HS-27A (cell line): ENCODE measurements at places on chromosomes 5 and 9.

GRCh38 chr5:34709861-34710673, 53.9 kb downstream of the RAI14 start:
- peak; percentile 81 for DNase-seq

GRCh38 chr9:137110147-137110910, 4.2 kb downstream of the DPP7 start:
- DNase-seq, result no peak

DNA sequence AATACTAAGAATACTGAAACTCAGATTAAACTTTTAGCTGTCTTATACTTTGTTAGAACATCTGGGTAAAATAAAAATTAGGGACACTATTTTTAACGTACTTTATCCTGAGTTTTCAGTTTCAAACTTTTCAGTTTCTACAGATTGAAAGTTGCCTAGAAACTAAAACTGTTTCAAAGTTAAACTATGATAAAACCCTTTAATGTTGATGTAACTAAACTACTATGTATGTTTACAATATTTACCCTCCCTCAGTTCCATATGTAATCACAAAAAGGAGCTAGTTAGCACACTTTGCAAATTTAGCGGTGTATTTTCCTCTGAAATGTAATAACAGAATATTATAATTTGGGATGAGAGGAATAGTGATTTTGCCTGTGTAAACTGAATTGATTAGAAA, 105.9 kb downstream of the MTREX start:
- DNase-seq, result no peak

- DNase-seq, result no peak
These were observed 43.6 kb downstream of the ENC1 start for GRCh38 chr5:74596927-74597326.

DNA sequence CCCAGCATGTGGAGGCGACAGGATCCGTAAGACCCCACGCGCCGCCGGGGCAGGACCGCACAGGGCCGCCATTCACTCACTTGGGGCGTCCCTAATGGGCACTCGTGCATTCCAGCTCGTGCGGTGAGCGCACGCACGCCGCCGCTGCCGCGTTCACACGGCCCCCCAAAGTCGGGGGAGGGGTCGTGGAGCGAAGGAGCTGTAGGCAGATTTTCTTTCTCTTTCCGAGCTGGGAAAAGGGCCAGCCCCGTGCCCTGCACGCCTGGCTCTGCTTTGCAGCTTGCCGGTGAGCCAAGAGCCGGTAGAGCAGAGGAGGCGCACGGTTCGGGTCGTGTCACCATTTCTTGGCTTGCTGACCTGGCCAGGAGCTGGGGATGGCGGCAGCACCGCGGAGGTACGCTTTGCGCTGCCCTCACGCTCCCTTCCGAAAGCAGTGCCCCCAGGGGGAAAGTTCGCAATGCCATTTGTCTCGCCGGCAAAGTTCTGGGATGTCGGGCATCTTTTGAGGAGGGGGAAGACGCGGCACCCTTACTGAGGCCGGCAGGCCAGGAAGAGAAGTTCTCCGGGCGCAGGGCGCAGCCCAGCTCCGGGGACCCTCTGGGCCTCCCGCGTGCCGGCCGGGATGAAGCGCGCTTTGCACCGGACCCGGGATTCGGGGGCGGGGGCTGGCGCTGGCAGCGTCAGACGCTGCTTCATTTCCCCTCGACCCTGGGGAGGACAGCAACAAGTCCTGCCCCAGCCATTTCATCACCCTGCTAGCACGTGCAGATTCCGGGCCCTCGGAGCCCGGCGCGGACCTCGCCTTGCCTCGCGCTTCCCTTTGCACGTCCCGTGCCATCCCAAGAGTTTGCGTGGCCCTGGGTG, 898 bp downstream of the STC2 start:
- DNase-seq, result no peak

GRCh38 chr5:110757118-110757729, 18.4 kb downstream of the SLC25A46 start:
- DNase-seq, result no peak

GRCh38 chr5:77882670-77883257, 106.6 kb upstream of the TBCA start:
- DNase-seq, result no peak

DNA sequence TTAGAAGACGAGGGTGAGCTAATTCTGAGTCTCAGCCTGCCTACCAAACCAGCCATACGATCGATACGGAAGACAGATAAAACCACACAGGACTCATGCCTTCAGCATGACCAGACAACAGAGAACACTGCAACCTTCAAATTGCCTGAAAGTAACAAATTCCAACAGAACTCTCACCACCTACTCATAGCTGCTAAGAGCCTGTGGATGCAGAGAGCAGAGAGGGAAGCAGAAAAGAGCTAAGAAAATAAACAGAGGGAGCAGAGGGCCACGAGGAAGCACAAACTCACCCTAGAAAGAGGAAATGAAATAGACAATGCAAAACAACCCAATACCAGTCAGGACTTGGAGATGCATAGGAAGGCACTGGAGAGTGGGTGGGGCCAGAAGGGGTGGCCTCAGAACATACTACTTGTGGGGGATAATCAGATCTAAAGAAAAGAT, 86.7 kb upstream of the TAS2R1 start:
- DNase-seq, result peak; percentile 75

DNA sequence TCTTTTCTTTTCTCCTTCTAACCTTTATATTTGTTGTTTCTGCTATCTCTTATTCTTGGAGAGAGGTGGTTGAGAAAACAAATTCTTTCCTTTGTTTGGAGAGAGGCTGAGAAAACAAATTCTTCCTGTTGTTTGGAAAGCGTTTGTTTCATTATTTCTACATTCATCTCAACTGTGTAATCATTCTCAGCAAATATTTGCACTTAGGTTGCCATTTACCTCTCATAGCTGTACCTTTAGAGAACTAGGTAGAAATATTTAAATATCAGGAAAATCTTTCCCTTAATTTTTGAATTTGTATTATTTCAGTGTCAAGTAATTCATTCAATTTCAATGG, 1824.4 kb upstream of the CDH9 start:
- no peak for DNase-seq

- DNase-seq, result no peak
These were observed 40.1 kb upstream of the GRHPR start for GRCh38 chr9:37382161-37382981.

GRCh38 chr5:174348311-174348981, 302.9 kb downstream of the NSG2 start:
- DNase-seq, result no peak

DNA sequence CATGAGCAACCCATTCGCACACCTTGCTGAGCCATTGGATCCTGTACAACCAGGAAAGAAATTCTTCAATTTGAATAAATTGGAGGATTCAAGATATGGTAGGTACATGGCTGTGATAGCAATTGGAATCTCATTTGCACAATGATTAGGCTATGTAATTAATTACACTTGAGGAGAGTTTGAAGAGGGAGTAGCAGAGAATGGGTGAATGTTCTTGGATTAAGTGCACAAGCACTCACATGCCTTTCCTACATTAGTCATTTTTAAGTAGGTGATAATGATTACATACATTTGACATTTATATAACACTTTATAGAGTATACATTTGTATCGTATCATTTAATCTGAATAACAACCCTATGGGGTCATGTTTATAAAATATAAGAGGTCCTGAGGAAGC, 21.1 kb downstream of the ACO1 start:
- DNase-seq, result no peak

DNA sequence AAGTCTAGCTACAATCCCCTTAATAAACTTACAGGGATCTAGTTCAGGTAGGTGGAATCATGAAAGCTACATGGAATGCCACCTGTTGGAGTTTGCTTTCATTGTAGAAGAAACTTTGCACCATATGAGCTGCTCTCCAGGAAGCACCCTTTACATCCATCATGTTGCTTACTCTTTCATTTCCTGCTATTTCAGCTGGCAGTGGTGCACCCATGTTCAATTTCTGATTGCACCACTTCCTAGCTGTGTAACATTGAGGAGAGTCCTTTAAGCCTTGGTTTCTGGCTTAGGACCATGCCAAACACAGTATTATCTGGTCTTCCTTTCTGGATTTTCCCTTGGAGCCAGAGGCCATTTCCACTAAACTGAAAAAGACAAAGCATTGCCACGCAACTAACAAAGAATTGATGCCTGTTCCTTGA, 123.3 kb upstream of the SLC12A2 start:
- no peak for DNase-seq

DNA sequence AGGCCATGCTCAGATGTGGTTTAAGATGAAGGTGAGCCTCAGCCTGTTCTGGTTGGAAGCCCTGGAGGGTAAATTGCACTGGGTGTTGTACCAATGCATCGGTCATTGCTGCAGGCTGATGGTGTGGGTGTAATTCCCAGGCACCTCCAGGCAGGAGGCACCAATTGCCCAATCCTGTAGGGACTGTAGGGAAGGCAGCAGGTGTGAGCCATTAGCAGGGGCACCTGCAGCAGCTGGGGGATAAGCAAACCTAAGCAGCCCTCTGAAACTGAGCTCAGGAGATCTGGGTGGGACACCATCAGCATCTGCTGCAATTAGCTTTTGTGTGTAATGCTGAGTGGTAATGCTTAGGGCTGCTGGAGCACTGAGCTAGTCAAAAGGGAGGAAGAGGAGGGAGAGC, 190.1 kb upstream of the TBC1D2 start:
- DNase-seq, result no peak

- no peak for DNase-seq
These were observed 558.5 kb upstream of the ZNF462 start for GRCh38 chr9:106304401-106304920.

GRCh38 chr5:110544603-110545002, 181.9 kb downstream of the TMEM232 start:
- no peak for DNase-seq

DNA sequence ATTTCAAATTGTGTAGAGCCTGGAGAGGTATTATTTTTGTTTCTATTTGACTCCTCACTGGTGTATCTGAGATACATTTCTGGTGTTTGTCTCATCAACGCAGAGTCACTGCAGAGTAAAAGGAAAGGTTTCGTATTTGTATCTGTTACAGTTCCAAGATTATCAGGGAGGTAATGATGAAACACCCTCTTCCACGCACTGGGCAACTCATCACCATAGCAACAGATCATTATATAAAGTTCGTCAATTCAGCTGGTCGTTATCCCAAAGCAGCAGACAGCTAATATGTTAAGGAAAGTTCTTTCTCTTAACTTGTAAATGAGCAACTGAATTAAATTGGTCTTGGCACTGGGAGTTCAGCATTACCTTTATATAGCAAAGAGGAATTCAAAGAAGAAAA, 513.5 kb downstream of the MTRR start:
- no peak for DNase-seq

- no peak for DNase-seq
These were observed 505.0 kb downstream of the ELAVL2 start for GRCh38 chr9:23321049-23321448.

GRCh38 chr9:105126226-105126625, 118.2 kb upstream of the SLC44A1 start:
- DNase-seq, result no peak
